Suppressor macrophage (primary cell): ENCODE measurements at places on chromosomes 11 and 22.

DNA sequence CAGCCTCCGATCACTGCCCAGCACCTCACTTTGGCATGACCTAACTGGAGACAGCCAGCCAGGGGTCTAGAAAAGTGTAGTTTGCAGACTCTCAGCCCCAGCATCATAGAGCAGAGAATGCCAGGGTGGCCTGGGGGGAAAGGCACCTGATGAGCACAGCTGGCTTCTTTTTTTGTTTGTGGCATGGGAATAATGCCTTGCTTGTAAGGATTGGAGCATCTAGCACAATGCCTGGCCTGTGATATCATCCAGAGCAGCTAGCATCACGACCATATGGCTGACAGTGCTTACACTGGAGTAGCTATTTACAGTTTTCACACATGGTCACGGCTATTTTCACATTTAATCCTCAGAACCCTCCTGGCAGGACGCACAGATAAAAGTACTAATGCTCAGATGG is 594.8 kb upstream of the B3GAT1 start:
- no peak for DNase-seq

- DNase-seq, result no peak
Observed at GRCh38 chr11:92830377-92831155, 138.9 kb upstream of the MTNR1B start.

DNA sequence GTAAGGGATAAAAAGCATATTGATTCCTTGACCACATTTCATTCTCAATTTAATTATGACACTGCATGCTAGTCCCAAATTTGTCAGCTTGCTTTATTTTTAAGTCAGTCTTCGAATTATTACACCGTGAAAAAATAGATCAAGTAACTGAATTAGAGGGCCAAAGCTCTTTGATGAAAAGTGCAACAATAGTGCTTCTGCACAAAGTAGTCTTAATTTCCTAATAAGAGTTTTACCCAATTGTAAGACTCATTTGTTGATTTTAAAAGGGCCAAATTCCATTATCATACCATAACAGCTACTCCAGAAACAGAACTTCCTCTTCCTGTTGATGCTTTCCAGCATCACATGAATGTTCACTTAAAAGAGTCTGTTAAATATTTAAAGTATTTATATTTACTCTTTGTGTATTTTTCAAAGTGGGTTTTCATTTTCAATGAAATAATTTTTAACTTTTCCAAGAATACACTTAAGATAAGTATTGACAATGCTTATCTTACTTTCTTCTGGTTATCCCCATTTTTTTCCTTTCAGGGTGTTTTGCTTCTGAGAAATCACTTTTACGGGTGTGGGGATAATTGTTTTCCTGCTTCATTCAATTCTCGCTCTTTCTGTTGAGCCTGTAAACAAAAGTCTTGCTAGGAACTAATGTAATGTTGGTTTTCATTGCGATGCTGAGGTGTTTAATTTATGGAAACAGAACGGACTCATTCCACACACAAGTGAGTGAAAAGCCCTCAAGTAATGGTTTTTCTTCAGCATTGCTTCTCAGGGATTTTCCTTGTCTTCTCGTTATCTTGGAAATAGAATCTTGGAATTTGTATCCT is 2.1 kb downstream of the ARHGEF12 start:
- DNase-seq, result peak; percentile 34

GRCh38 chr11:14907411-14908213 is 15.6 kb upstream of the CYP2R1 start:
- DNase-seq, result peak; percentile 89

DNA sequence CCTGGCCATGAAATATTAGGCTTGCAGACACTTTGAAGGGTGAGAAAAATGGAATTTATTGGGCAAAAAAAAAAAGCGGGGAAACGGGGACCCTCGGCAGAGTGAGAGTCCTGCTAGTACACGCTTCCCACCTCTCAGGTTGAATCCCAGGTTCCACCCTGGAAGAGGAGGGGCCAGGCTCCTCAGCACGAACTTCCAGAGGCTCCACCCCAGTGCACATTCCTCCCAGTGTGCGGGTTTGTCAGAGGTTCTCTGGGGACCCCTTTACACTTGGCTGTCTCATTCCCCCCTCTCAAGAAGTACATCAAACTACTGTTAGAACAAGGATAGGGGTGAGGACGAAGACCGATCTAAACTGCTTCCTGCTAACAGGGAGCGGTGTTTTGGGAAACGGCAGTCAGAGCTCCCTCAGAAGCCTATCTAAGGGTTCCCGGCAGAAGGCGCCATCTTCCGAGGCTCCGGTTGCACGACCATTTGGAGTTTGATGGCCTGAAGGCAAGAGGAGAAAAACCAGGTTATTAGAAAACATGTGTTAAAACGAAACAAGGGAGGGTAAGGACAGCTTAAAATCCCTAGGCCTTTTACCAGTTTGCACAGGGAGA is 27.5 kb downstream of the FOLR3 start:
- no peak for DNase-seq

DNA sequence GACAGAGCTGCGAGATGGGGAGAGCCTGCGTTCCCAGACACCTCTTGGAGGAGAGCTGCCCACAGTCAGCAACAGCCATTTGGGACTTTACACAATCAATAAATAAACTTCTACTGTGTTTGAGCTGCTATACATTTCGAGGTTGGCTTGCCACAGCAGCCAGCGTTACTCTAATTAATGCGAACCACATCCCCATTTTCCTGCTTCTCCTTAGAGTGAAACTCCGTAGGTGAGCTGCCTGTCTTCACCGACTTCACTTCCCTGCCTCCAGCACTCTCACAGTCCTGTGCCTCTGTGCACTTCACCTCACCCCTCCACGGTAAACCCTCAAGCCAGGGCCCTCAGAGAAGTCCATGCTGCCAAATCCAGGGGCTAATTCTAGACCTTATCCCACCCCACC is 5.9 kb upstream of the SLC22A12 start:
- DNase-seq, result no peak

DNA sequence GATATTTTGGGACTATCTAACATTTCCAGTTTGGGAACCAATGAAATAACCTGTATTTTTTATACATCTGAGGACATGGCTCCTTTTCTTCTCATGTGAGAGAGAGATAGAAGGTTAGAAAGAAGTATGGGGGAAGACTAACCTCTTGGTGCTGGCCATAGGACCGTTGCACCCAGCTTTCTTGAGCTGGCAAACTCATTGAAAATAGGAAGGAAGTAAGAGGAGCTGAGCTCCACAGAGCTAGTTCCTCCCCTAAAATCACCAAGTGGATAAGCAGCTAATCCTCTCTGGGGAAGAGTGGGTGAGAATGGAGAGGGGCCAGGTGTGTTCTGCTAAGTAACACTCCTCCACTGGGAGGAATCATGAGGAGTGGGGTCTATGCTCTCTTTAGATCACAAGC is 387.4 kb upstream of the CADM1 start:
- DNase-seq, result peak; percentile 37

DNA sequence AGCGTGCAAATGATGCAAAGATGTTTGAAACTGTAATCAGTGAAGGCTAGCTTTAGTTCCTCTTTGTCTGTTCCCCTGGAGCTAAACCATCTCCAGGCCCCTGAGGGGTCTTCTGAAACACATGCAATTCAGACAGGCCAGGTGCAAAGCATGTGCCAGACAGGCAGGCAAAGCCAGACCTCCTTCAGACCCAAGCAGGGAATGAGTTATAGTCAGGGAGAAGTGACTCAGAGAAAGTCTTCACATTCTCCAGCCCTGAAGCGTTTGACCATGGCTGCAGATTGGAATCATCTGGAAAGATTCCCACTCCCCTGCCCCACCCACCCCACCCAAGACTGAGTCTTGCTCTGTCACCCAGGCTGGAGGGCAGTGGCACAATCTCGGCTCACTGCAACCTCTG is 187.0 kb upstream of the ISX start:
- no peak for DNase-seq

DNA sequence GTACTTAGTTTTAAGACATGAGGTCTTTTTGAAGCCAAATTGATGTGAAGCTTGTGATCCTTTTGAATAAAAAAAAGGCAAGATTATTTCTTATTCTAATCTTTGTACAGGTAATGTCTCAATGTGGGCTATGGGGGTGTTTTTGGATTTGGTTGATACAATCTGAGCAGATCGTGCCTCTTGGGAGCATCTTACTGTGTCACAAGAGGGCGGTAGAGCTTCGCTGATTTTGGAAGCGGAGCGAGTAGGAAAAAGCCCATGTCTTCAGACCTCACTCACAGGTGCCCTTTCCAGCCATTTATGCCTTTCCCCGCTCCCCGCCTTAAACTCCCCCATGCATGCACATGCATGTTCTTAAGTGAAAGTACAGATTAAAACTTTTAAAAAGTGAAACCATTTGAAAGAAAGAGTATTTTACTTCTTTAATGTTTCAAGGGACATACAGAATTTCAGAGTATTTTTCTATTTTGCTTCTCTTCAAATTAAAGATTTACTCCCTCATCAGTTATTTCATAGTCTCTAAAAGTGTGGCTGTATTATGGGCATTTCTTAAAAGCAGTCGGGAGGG is 18.8 kb downstream of the DDX25 start:
- DNase-seq, result peak; percentile 67

GRCh38 chr11:118918686-118919280 is 6.9 kb downstream of the BCL9L start:
- no peak for DNase-seq

DNA sequence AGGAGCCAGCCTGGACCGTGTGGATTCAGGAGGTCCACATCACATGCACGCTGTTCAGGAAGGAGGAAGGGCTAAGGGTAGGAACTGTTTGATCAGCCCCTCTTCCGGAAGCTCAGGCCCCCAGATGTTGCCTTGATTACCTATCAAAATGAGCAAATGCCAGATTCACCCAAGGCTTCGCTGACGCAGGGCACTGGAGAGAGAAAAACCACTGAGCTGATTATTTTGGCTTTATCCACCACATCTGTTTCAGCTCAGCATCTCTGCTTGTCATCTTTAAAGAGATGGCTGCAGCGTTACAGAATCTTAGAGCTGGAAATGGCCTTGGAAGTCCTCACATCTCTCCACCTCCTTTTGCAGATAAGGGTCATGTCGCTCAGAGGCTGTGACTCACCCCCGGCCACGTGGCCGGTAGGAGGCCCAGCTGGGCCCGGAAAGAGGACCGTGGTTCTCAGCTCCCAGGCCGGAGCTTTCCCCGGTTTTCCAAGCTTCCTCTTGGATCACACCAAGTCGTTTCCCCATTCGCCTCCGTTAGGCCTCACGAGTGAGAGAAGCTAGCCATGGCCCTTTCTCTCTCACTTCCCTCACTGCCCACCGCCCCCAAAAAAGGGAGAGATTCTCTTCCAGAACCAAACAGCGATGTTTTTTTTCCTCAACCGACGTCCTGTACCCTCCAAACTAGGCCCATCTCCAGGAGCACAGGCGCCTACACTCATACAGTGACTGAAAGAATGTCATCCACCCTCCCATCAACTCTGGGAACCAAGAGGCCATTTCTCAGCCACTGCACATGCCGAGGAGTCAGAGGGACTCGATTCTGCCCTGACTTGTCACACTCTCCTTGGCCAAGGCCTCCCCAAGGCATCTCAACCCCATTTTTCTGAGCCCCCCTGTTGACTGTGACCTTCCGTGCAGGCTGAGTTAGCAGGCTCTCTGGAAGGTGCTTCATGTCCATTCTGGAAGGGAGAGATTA is 37.6 kb downstream of the LIF start:
- peak; percentile 78 for DNase-seq

DNA sequence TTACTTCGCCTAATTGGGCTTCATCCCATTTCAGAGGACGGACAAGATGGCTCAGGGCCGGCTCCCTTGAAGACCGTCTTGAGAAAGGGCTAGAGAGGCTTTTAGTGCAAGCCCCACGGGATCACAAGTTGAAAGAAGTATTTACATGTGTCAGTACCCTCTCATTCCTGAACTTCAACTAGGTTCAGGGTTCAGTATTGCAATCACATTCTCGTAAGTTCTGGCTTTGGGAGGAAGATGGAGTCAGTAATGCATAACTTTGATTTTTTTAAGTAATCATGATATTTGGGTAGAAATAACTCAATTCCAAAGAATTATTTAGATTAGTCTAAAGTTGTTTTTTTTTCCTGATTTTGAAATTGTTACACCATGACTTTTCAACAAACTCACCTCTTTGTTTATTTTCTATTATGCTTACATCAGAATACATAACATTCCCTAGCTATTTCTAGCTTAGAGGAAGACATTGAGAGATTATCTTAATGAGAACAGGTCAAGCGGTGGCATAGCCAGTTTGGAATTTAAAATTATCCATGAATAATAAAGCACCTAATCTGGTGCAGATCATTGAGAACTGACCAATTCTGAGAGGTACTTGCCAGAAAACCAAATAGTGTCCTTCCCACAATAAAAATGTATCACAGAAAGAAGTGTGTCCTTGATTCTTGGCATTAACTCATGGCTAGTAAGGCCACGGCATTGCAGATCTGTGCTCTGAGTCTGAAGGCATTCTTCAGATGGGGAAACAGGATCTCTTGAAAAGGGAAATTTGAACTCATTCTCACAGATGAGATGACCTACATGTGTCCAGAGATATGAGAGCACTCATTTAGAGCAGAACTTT is 92.1 kb upstream of the BLID start:
- no peak for DNase-seq

DNA sequence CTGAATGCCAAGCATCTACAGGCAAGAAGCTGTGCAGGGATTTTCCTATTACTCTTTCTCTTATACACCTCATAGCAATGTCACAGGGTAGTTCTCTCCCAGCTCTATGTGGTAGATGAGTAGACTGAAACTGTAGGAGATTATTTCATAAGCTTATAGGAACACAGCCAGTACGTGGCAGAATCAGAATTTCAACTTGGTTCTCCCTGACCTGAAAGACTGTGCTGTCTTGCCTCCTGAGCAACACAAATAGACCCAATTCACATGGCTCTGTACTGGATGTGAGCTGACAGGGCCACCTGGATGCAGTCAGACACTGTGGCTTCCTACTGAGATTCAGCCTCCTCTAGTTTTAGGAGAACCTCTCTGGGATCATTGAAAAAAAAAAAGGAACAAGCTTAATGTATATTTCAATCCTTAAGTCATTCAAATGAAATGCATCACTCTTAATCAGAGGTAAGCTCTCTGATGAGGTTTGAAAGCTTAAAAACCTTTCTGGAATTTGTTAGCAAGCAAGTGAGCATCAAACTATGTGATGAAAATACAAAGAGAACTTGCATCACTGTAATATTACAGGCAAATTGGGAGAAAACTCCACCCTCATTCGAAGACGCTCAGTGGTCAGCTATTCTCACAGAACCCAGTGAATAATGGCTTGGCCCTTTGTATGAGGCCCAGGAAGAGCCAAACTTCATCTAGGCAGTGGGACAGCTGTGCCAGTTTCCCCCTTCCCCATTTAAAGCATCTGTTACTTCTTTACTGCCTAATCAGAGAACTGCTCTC is 1039.3 kb downstream of the NTM start:
- no peak for DNase-seq

DNA sequence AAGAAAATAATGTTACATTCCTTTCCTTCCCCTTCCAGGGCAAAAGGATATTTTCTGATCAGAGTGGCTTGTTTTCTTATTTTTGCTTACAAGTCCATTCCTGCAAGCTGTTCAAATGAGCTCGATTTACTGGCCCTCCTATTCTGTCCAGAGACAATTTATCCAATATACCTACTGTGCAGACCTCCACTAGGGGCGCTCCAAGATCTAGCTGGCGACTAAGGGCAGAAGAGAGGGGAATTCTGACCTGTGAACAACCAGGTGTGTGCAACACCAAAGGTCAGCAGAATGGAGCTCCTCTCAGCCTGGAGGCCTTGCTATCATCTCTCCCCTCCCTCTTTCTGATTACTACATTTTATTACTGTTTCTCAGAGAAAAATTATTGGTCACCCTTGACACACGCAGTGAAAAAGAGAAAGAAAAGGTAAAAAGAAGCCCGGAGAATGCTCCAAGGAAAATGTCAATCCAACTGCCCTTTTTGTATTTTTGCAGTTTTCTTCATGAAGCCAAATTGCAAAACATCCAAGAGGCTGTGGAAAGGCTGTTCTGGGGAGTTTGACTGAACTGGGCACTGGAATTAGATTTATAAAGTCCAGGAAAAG is 3.2 kb downstream of the SEZ6L start:
- DNase-seq, result peak; percentile 38
